ENCODE measurements at places on chromosomes 3 and 15. TPM values are rescaled to one million over a fixed set of nuclear protein-coding genes. Genes with fewer than 3 reads are reported as not detected.

CHAC1 gene
- total RNA-seq: 2.7 TPM

CHP1 gene
- 64.0 TPM for total RNA-seq

CHRM5 gene
- under 0.01 TPM for total RNA-seq

VWA5B2 gene
- total RNA-seq: not detected

COMMD2 gene
- 21.4 TPM for total RNA-seq

ERC2 gene
- total RNA-seq: 1.1 TPM

NME9 gene
- not detected for total RNA-seq

All from endothelial cell of coronary artery (primary cell).